MG63 (cell line): ENCODE measurements at places on chromosomes 11 and 22.

DNA sequence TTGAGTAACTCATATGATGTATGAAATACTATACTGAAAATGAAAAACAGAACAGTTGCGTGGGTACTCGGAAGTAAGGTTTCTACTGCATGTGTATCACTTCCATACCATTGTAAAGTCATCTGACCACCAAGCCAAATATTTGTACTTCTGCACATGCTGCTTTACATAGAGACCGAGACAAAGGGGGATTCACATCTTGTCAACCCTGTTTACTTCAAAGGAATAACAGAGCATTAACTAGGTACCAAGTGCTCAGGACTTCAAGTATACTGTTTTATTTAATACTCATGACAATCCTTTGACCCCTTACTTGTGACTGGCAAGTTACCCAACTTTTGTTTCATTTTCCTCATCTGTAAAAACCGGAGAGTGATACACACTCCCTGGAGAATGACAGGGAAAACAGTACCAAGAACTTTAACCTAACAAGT is 9.9 kb downstream of the MAPK1 start:
- no peak for DNase-seq

DNA sequence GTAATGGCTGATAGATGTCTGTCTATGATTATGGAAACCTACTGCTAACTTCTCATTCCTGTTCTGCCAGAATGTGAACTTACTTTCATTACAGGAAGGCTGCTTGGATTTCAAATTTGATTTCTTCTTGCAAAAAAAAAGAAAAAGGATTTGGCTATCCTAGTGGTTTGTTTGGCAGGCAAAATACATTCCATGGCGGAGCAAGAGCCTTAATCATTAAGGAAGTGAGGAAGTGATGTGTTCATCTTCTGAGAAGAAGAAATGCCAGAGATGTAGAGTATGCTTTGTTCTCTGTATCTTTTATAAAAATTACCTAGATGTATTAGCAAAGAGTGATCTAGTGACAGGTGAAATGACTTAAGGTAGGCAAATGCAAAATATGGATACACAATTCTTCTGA is 356.3 kb downstream of the SOX6 start:
- DNase-seq = peak; percentile 34

GRCh38 chr11:74611369-74611861 is 19.0 kb downstream of the POLD3 start:
- no peak for DNase-seq

- DNase-seq = no peak
Measured at GRCh38 chr11:75549370-75549958, 12.6 kb upstream of the SERPINH1 start.

DNA sequence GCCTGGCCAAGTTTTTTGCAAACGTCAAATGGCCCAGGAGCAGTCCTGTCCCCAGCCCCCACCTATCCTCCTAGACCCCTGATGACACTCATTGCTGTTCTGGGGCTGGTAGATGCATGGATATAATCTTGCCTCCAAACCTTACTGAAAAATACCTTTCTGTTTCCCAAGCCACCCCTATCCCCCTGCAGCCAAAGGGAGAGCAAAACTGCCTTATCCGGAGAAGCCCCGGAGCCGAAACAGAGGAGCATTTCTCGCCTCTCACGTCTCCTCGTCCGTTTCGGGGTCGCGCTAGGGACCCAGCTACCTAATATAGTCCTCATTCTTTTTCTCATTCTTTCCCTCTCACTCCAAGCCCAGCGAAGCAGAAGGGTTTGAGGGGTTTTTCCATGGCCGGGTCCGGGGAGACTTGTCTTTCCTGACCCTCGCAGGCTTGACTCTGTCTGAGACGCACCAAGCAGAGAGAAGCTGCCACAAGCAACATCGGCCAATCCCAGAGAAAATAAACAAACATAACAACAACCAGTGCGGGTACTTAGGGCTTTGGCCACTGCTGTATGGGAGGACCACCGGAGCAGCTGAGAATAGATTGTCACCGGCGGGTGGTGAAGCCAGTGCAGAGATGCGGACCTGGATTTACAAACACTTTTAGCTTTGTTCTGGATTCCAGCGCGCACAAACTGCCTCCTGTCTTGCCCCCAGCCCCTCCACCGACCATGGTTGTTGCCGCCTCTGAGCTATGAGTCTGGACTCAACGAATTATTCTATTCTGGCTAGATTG is 1.6 kb downstream of the BSX start:
- no peak for DNase-seq

DNA sequence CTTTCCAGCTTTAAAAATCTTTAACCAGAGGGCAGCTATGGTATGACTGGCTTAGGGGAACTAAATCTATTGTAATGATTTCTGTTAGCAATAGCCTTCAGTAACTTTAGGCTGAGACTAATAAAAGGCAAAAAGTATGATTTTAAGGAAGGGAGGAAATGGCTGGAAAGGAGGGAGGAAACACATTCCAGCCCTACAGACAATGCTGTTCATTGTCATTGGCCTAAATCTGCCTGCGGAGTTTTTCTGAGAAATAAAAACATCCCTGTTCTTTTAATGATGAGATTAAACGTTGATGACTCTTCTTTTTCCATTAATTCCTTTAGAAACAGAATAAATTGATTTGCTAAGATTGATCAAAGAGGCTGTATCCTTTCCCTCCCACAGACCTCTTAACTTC is 99.6 kb upstream of the GRAMD1B start:
- DNase-seq = no peak

DNA sequence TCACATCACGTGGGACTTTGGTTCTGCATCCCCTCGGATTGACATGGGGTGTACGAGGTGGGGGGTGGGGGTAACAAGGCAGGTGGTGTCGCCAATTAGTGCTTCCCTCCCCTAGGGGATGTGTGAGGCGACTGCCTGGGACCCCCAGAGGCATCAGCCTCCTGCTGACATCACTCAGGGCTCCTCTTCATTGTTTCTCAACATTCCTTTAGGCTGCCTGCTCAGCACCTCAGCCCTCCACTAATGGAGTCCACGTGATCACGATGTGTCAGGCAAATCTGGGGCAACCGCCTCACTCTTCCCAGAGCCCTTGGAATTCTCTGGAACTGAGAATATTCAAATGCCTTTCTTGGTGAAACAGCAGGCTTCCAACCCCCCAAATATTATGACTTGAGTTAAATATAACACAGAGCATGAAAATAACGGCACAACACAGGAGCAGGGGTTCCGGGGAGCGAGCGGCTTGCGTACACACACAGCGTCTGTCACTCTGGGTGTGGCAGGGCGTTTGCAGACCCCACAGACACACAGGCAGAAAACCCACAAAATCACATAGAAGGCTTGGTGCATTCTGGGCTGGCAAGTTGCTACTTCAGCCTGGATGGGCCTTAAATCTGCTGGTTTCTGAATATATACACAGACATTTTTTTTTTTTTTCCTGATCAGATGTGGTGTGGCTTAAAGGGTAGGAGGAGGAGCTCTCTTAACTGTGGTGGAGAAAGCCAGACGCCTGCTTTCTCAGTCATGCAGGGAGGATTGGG is 170.1 kb upstream of the CADM1 start:
- no peak for DNase-seq
